CD8-positive, alpha-beta memory T cell (primary cell): ENCODE measurements at places on chromosomes 2 and 18. TPM values are rescaled to one million over a fixed set of nuclear protein-coding genes. Genes with fewer than 3 reads are reported as not detected.

DNA sequence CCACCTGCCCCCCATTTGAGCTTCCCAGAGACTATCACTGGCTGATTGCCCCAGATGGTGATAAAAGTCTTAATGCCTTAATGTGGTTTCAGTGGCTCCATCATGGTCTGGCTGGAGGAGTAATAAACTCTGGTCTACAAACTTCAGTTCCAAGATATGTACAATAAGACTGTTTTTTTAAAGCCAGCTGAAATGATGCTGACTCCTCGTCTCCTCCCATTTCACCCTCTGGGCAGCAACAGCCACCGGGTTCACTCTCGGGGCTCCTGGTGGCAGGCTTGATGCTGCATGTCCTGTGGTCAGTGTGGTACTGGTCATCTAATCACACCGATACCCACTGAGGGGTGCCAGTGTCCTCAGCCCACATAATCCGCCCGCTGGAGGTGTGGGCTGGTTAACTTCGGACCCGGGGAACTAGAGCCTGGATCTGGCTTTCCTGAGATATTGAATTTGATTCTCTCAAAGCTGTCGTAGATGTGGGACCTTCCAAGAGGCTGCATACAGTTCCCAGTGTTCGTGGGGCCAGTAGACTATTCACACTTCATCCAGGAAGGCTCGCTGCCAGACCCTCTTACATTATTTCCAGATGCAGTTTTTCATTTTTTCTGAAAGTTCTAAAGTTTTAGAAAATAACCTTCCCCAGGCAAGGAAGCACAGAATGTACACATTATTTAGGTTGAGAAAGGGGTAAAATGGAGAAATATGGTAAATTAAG, 95.3 kb downstream of the GALR1 start:
- H3K4me3 ChIP-seq = no peak overlapping the region
- no peak overlapping the region for H3K27ac ChIP-seq
- no peaks in the 10 kb centered on the region for H3K4me1 ChIP-seq
- no peak for DNase-seq
- H3K27me3 ChIP-seq = no peaks in the 10 kb centered on the region

Gene CIB4
- total RNA-seq = not detected

Gene SLC11A1
- total RNA-seq = 2.1 TPM

DNA sequence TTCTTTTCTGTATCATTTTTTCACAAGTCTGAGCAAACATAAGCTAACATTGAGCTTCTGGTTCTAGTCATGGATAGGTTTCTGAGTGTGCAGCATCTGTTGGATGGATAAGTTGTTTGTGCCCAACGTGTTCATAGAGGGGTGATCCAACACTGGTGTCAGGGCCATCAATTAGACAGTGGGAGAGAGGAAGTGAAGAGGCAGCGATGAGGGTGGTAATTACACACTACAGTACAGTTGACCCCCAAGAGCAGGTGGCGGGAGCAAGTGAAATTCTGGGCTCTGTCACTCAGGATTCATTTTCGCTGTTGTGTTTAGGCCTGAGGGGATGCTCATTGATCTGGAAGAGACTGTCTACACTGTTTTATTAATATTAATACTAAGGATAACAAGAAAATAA, 180.0 kb upstream of the CXCR4 start:
- H3K27me3 ChIP-seq = no peaks in the 10 kb centered on the region
- DNase-seq = no peak
- H3K36me3 ChIP-seq = no peaks in the 10 kb centered on the region
- H3K4me3 ChIP-seq = no peak overlapping the region

Gene NMUR1
- total RNA-seq = 0.18 TPM

GRCh38 chr2:162315938-162316337, 2.5 kb downstream of the IFIH1 start:
- peak overlapping the region; percentile 86 for H3K4me3 ChIP-seq
- H3K4me1 ChIP-seq = peaks cover 51% of the 10 kb centered on the region
- DNase-seq = no peak
- no peaks in the 10 kb centered on the region for H3K27me3 ChIP-seq

- H3K36me3 ChIP-seq = no peaks in the 10 kb centered on the region
- H3K27ac ChIP-seq = no peak overlapping the region
- H3K27me3 ChIP-seq = peaks cover 3% of the 10 kb centered on the region
Observed at GRCh38 chr2:128389388-128390086, 70.9 kb upstream of the HS6ST1 start.

GRCh38 chr2:46798998-46799698, 116.5 kb downstream of the MCFD2 start:
- no peaks in the 10 kb centered on the region for H3K27me3 ChIP-seq
- no peak for DNase-seq
- no peaks in the 10 kb centered on the region for H3K36me3 ChIP-seq

DNA sequence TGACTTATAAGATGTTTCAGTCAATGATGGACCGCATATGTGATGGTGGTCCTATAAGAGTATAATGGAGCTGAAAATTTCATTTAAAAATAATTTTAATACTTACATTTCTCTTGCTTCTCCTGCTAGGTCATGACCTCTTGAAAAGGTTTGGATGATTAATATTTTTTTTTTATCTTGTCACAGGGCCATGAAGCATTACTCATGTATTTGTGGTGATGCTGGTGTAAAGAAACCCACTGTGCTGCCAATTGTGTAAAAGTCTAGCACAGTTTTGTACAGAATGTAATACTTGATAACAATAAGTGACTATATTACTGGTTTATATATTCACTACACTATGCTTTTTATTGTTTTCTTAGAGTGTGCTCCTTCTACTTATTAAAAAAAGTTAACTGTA, 124.2 kb upstream of the CELF4 start:
- no peaks in the 10 kb centered on the region for H3K27me3 ChIP-seq
- DNase-seq = no peak
- H3K27ac ChIP-seq = no peak overlapping the region
- H3K36me3 ChIP-seq = no peaks in the 10 kb centered on the region

DNA sequence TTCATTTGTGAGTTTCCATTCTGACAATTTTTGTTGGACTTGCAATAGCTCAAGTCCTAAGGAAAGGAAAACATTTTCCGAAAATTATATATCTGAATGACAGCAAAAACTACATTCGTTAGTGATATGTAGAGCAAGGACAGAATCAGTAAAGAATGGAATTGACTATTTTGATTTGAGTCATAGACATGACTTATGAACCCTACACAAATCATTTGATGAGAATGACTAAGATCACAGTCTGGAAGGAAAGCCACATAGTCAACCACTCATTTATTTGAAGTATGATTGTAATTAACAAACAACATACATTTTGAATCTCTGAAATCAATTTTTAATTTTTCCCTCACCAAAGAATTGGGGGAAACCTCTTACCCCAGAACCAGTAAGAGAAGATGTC, 231.6 kb upstream of the CRIM1 start:
- no peak for DNase-seq
- no peak overlapping the region for H3K4me3 ChIP-seq
- no peaks in the 10 kb centered on the region for H3K4me1 ChIP-seq
- H3K27ac ChIP-seq = no peak overlapping the region
- H3K36me3 ChIP-seq = no peaks in the 10 kb centered on the region

GRCh38 chr2:18398833-18399232, 161.6 kb downstream of the RDH14 start:
- H3K27me3 ChIP-seq = no peaks in the 10 kb centered on the region
- H3K36me3 ChIP-seq = no peaks in the 10 kb centered on the region
- no peak overlapping the region for H3K4me3 ChIP-seq

Gene DAPL1
- total RNA-seq = not detected

- DNase-seq = no peak
- H3K36me3 ChIP-seq = no peaks in the 10 kb centered on the region
- no peak overlapping the region for H3K27ac ChIP-seq
- no peak overlapping the region for H3K4me3 ChIP-seq
Observed at GRCh38 chr2:231370749-231371429, 24.6 kb upstream of the B3GNT7 start.

GRCh38 chr2:105888625-105889024, 143.9 kb downstream of the NCK2 start:
- H3K4me3 ChIP-seq = no peak overlapping the region
- H3K27me3 ChIP-seq = no peaks in the 10 kb centered on the region
- DNase-seq = no peak
- H3K4me1 ChIP-seq = peaks cover 66% of the 10 kb centered on the region
- H3K36me3 ChIP-seq = peaks cover 9% of the 10 kb centered on the region
